ENCODE measurements at places on chromosomes 2 and 18.
A peak's percentile ranks its signal among the peaks of the same experiment; 100 is the strongest.

- DNase-seq, result no peak
Observed at GRCh38 chr2:109554758-109555157, 59.0 kb downstream of the SEPTIN10 start.

DNA sequence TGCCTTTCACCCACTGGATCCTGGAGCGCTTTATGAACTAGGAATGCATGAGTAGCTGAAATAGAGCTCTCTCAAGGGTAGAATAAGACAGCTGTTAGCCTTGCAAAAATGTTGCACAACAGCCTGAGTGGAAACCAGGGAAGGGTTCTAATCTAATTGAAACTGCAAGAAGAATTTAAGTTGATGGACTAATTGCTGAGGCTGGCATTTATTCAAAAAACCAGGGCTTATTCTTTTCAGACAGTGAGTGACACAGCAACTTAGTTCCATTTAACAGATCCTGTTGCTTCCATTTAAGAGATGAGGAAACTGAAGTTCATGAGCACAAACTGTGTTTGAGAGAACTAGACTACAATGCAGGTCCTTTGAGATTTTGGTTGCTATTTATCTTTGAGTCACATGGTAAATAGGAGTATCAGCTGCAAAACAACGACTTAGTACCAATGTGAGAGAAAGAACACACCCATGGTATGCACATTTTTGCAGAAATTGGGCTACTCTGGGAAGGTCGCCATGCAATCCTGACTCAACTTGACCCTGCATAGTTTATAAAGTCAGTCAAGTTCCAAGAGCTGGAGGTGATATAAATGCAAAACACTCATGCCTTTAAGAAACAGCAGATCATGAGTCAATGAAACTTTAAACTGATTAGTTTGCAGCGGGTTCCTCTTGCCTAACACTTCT is 76.4 kb upstream of the PARD3B start:
- no peak for DNase-seq

GRCh38 chr2:37829202-37829601 is 95.9 kb upstream of the RMDN2 start:
- DNase-seq, result peak; percentile 96

GRCh38 chr2:224111576-224111975 is 72.5 kb upstream of the SERPINE2 start:
- DNase-seq, result no peak

- DNase-seq, result peak; percentile 85
Observed at GRCh38 chr2:111122631-111123421, 2.1 kb downstream of the BCL2L11 start.

DNA sequence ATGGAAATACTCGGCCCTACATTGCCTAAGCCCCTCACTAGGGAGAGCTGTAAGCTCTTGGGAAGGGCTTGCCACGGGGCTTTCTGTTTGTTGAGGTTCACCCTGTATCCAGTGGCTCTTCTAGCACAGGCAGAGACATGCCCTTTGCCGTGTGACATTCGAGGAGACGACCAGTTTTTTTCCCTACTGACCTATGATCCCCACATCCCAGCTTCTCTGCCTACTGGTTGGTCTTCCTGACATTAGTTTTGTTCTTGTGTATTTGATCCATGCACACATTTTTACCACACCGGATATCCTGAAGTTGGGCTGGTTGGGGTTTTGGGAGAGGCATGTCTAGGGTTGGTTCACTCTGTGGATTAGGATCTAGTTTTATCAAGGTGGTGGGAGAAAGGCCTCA is 69.3 kb downstream of the NPAS2 start:
- DNase-seq, result no peak

DNA sequence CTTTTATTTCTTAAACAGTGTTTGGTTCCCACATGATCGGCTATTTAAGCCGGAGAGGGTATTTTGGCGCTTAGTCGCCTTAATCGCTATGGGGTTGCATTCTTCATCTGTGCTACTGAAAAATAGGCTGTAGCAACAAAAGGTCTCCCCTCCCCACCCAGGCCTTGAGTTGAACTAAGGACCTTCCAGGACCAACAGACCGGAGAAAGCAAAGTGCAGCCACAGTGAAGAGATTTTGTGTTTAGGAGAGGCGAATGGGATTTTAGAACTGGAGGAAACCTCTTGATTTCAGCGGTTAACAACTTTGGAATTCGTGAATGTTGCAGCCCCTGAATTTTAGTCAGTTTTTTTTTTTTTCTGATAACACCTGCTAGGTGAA is 1.4 kb downstream of the ITGA6 start:
- DNase-seq, result no peak
